ENCODE measurements at places on chromosomes 1 and 21.
A peak's percentile ranks its signal among the peaks of the same experiment; 100 is the strongest.

- DNase-seq, result no peak
Measured at GRCh38 chr1:43655953-43656352, 6.0 kb downstream of the KDM4A start.

DNA sequence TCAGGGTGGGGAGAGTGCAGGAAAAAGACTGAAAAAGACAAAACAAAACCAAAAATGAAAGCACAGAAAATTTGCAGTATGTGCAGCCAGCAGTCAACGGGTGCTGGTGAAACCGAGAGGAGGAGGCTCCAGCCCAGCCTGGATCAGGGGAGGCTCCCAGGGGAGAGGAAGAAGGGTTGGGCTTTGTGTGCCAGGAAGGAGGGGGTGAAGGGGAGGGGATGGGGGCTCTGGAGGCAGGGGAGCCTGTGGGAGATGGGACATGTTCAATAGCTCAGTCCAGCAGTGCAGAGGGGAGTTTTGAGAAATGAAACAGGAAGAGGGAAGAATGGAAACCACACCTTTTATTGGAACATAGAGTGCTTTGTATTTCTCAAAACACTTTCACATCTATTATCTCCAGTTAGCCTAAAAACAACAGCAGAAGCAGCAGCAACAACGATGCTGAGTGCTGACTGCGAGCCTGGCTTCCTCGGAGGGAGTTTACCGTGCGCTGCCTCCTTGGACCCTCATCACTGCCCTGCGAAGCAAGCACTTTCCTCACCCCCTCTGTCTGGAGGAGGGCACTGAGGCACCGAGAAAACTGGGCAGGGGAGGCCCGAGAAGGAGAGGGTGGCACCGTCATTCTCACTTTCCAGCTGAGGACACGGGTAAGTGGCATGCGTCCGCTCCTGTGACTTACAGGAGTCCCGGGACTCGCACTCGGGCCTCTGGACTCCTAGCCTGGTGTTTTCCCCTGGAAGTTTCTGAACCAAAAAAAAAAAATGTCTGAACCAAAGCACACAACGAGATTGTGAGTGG, 62.9 kb downstream of the MDM4 start:
- DNase-seq, result no peak

DNA sequence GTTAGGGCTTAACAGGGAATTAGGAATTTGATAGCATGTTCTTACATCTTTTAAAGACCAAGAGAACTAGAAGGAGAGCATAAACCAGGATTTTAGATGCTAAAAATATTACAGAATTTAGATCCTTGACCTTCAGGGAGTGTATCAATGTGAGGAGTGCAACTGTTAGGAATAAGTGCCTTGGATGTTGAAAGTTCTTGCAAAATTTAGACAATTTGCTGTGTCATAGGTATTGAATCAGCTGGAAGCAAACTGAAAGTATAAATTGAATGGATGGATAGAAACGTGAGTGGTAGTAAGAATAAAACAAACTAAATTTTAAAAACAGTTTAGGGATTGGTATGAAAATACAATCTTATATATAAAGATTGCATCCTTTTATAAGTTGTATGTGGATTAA, 27.7 kb downstream of the PPP1R12B start:
- DNase-seq, result no peak

GRCh38 chr1:115744646-115745275, 23.8 kb downstream of the CASQ2 start:
- no peak for DNase-seq

DNA sequence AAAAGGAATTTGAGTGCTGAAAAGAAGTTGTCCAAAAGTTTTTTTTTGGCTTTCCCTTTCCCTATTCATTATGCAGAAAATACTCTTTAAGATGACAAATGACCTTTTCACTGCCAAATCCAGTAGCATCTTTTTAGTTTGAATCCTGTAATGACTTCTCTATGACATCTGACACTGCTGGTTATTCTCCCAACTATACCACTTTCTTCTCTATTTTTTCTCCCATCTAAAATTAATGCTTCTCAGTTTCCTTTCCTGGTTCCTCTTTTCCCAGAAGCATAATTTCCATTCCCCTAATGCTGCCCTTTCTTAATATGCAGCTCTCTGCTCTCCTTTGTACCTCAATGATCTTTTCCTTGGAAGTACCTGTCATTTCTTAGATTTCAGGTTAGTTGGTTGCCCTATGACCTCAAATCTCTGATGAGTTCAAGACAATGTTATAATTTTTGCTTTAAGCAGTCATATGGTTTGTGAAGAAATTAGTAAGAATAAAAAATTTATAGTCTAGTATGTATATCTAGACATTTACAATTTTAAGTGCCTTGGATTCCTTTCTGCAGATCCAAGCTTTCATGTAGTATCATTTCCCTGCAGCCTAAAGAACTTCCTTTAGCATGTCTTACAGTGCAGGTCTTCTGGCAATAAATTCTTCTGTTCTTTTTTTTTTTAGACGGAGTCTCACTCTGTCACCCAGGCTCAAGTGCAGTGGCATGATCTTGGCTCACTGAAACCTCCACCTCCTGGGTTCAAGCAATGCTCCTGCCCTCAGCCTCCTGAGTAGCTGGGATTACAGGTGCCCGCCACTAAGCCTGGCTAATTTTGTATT, 150.8 kb downstream of the CDC42BPA start:
- no peak for DNase-seq

DNA sequence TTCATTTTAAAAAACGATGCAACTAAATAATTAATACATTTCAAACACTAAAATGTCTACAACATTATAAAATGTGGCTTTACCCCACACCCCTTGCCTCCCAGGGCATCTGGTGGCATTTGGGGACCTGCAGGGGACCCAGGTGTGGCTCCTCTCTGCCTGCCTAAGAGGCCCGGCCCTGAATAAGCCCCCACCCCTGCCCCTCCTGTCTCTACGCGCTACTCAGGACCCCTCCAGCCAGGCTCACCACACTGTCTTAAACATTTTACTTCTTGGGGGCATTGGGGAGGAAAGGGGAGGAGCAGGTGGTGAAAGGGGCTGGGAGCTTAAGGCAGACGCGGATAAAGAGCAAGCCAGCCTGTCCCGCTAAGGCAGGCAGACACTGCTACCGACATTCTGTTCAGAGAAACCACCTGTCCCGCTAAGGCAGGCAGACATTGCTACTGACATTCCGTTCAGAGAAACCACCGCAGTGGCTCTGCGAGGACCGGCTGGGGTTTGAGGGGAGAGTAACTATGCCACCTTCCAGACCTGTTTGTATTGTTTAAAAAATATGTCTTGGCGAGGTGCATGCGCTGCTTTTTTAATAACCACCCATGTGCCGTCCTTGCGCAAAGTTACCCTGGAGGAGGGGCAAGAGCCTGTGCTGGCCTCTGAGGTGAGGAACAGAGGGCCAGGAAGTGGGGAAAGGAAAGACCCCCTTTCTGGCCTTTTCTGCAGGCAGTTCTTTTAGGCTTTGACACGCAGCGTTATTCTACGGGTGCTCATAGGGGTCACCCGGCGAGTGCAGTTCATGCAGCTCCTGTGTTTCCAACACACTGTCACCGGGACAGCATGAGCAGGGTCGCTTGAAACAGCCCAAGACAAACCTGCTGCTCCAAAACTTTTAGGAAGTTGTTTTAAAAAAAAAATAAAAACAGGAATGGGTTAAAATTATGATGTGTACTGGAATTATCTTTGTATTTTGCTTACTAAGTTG, 51.3 kb upstream of the RIPK4 start:
- no peak for DNase-seq

- DNase-seq, result no peak
Measured at GRCh38 chr21:33561373-33561772, 18.5 kb downstream of the SON start.

DNA sequence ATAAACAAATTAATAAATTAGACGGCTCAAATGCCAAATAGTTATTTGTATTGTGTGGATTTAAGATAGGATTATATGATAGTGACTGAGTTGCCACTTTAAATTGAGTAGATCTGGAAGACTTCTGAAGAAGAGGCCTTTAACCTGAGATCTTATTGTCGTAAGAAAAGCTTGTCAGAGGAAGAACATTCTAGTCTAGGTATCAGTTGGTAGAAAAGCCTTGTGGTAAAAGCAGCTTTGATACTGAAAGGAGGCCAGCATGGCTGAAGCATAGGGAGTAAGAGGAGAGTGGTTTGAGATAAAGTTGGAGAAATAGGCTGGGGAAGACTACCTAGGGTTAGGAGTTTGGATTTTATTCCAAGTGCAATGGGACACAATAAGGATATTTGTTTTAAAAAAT, 29.1 kb downstream of the SLC30A7 start:
- no peak for DNase-seq

DNA sequence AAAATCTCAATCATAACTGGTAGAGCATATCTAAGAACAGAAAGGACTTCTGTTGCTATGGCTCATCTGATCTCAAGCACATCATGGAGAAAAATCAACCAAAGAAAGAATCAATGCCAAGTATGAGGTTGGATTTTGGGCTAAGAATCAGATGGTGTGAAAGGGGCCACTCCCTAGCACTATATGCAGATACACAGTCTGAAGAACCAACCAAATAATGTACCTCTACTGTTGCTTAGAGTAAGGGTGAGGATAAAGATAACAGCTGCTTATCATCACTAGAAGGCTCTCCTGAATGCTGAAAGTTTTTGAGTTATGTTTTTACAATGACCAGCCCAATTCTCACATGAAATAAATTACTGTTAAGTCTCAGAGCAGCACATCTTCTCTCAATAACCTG, 35.6 kb downstream of the ST7L start:
- DNase-seq, result no peak

DNA sequence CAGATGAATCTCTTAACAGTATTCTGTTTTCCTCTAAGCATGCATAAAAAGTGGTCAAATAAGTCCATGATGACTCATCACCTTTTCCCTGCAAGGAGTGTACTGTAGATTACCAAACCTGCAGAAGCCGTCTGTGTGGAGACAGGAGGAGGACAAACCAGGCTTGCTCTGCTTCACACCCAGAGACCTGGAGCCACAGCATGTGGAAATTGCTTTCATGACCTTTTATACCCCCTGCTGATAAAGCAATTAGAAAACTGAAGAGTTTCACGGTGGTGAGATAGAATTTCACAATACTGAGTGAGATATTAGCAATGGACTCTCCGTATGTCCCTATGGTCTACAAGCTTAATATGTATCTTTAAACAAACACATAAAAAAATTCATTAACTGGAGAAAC, 9.4 kb downstream of the CORT start:
- peak; percentile 90 for DNase-seq

DNA sequence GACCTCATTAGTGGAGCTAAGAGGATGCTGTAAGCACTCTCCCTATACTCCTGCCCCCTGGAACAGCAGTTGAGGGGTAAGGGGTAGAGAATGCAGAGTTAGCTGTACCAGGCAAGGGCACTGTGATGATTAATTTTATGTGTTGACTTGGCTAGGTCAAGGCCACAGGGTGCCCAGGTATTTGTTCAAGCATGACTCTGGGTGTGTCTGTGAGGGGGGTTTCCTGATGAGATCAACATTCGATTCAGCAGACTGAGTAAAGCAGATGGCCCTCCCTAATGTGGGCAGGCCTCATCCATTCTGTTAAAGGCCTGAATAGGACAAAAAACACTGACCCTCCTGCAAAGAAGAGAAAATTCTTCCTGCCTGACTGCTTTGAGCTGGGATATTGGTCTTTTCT, 110.8 kb downstream of the KCND3 start:
- peak; percentile 85 for DNase-seq

DNA sequence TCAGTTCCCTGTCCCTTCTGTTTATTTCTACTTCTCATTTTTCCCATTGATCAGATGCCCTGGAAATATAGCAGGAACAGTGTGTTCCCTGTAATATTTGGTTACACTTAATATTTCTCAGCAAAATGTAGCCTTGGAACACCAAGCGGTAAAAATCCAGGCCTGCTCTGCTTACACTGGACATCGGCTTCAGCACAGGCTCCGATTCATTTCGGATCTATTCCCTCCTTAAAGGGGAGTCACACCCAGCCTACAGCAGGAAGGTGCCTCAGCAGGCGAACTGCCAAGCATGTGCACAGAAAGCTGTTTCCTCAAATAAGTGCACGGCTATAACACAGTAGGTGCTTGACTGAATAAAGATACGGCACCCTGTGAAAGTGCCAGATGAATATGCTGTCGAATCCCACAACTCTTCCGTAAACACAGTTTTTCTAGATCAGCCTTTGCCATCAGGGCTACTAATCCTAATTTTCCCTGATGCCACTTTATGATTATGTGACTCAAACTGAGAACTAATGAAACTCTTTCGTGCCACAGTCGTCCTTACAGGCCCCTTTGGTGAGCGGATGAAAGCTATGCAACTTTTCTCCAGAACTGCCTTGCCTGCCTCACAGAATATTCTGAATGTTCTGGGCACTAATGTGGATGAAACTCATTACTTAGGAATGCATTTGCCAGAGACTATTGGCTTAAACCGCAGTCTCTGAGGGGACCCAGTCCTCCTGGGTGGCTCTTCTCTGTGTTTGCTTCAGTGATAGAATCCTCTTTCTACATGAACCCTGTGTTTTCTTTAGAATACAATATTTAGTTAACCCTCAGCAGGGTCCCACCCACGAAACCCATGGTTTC, 275.5 kb upstream of the RUNX1 start:
- peak; percentile 59 for DNase-seq
